T-helper 22 cell (primary cell): ENCODE measurements at places on chromosomes 5 and 9.

GRCh38 chr5:75356719-75357118 lies 19.7 kb downstream of the HMGCR start:
- DNase-seq = no peak

- no peak for DNase-seq
Measured at GRCh38 chr9:134516464-134516863, 125.1 kb upstream of the COL5A1 start.

DNA sequence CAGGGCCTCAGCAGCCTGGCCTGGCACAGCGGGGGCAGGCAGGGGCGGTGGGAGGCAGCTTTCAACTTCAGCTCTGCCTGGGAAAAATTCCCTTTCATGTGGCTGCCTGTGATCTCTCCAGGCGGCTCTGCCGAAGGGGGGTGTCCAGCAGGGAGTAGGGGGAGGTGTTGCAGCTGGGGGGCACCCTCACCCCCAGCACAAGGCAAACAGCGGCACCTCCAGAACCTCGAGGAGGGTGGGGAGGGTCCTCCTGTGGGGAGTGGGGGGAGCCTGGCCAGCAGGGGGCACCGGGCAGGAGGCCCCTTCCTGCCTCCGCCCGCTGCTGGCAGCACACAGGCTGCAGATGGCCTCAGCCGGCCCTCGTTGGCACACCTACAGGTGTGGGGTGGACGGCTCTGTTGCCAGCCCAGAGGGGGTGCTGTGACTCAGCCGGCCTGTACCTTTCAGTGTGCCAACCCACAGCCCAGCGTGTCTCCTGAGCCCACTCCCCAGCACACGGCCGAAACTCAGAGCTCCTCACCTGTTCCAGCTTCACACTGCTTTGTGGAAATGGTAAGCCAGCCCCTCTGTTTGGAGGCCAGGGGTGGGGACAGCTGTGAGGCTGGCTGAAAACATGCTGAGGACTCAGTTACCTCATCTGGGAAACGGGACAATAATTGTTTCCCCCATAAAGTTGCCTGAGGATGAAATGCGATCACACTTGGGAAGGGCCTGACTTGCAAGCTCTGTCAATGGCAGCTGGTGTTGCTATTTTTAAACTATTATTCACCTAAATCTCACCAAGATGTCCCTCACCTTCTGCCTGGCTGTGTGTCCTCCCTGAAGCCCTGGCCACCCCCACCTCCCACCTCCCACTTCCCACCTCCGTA lies 37.0 kb downstream of the CXXC5 start:
- no peak for DNase-seq

DNA sequence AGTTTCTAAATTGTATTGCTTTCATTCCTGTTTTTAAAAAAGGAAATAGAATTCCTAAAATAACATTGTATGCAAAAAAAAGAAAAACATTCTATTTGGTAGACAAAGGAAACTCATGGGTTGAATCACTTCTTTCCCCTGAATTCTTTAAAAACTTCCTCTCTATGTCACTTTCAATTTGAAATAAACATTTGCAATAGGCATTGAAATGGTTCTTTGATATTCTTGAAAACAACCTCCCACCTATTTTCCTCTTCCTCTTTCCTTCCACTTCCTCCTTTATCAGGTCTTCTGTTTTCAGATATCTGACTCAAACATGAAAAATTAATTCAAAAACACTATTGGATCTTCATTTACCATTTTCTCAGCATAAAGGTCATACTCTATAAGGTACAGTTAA lies 442.0 kb upstream of the MEF2C start:
- no peak for DNase-seq

DNA sequence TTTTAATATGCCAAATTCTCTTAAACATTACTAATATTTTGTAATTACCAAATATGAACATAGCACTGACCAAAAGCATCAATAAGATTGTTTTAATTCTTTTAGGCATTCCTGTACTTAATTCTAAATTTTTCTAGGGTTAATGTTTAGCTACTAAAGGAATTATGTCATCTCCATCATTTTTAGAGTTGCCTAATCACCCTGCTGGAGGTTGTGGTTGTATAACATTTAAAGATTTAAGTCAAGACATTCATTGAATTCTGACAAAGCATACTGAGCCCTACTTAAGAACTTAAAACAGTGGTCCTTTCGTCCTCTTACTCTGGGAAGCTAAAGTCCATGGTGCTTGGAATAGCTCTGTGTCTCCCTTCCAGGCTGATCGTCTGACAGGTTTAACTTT lies 28.1 kb upstream of the DAB2 start:
- no peak for DNase-seq

DNA sequence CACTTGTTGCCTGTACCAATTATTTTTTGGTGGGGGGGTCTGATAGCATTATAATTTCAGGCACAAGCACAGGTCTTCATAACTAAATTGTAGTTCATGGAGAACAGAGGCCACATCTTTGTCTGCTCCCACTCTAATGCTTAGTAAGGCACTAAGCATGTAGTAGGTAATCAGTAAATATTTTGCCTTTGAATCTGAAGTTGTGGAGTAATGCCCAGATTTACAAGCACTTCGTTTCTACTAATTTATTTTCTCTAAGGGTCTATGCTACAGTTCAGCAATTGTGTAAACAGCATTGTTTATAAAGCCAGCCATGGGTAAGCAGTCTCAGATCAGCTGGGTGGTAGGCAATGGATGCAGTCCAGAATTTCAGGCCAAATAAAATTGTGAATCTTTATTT lies 78.6 kb downstream of the GRIA1 start:
- DNase-seq = no peak

- DNase-seq = no peak
Measured at GRCh38 chr5:150164211-150164980, 2.2 kb upstream of the CDX1 start.

DNA sequence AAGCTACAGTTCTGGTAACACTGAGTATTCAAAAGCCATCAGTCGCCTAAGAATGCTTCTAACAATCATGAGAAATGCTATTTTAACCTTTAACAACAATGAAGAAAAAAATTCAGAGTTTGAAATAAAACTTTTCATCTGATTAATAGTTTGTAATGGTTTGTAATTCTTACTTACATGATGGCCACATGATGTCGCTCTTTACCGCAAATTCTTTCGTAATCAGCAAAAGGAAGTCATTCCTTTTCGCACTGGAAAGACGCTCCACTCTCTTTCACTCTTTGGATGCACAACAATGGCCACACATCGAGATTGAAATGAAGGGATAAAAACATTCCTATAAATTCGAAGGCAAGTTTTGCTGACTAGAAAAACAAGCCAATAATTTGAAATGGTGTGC lies at the start of gene PCDHA7:
Gene PCDHA7 (plus strand): TSS at position 277 of the 400 bp plus-strand sequence. CDS start 115 bp downstream, at position 392.
- no peak for DNase-seq

- DNase-seq = no peak
Measured at GRCh38 chr9:124137009-124137943, 120.5 kb upstream of the NEK6 start.

DNA sequence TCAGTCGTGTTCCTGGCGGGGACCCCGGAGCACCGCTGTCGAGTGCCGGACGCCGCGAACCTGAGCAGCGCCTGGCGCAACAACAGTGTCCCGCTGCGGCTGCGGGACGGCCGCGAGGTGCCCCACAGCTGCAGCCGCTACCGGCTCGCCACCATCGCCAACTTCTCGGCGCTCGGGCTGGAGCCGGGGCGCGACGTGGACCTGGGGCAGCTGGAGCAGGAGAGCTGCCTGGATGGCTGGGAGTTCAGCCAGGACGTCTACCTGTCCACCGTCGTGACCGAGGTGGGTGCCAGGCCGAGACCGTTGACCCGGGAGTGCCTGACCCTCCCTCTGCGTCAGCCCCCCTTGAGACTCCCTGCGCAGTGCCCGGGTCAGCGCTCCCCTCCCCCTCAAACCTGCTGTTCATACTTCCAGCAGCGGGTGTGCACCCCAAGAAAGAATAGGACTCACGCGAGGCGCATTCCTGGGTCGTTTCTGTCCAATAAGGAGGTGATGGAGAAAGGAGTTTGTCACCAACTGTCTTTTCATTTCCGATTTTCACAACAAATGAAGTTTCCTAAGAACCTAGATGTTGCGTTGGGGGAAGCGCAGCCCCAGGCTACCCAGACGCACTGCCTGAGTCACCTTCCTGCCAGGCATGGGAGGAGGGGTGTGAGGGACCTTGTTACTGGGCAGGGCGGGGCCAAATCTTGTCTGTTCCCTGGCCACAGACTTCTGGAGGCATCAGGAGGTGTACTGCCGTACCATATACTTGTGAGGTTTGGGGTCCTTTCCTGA lies 722 bp downstream of the SLC22A4 start:
- peak; percentile 59 for DNase-seq

- DNase-seq = no peak
Measured at GRCh38 chr9:116468369-116468768, 218.7 kb upstream of the TRIM32 start.

GRCh38 chr5:138351517-138351916 lies 968 bp upstream of the KDM3B start:
- no peak for DNase-seq

- no peak for DNase-seq
Measured at GRCh38 chr5:178069909-178070308, 43.4 kb upstream of the N4BP3 start.

DNA sequence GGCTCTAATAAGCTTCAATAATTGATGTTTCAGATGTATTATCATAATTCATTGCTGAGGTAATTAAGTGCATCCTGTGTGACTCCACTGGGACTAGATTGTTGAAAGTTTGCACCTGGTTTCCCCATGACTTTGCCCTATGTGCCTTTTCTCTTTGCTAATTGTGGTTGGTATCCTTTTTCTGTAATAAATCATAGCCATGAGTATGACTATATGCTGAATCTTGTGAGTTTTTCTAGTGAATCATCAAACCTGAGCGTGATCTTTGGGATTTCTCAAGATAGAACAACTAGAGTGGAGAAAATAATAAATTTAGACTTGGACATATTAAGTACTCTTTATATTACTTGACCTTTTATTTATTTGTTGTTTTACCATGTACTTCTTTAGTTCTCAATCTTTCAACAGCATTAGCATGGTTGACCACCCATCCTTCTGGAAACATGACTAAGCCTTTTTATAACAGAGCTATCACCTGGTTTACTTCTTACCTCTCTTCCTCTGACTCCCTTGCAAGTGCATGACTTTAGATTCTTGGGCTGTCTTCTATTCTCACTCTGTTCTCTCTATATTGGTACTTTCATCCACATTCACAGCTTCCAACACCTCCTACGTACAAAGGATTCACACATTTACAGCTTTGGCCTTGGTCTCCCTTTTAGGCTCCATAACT lies 239.6 kb upstream of the TAS2R1 start:
- DNase-seq = no peak

DNA sequence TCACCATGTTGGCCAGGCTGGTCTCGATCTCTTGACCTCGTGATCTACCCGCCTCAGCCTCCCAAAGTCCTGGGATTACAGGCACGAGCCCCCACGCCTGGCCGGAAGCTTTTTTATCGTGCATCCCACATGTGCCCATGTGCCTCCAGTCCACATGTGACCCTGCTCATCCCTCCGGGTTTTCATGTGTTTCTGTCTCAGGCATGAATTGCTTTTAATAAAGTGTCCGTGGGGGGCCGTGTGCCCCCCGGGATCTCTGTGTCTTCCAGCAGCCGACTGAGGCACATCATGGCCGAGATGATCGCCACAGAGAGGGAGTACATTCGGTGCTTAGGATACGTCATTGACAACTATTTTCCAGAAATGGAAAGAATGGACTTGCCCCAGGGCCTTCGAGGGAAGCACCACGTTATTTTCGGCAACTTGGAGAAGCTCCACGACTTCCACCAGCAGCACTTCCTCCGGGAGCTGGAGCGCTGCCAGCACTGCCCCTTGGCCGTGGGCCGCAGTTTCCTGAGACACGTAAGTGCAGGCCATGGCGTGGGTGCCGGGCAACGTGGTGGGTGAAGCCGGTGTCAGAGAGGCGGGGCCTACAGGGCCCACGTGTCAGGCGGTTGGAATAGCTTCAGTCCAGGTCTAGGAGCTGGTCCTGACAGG lies 22.1 kb upstream of the LRRC14B start:
- DNase-seq = no peak

DNA sequence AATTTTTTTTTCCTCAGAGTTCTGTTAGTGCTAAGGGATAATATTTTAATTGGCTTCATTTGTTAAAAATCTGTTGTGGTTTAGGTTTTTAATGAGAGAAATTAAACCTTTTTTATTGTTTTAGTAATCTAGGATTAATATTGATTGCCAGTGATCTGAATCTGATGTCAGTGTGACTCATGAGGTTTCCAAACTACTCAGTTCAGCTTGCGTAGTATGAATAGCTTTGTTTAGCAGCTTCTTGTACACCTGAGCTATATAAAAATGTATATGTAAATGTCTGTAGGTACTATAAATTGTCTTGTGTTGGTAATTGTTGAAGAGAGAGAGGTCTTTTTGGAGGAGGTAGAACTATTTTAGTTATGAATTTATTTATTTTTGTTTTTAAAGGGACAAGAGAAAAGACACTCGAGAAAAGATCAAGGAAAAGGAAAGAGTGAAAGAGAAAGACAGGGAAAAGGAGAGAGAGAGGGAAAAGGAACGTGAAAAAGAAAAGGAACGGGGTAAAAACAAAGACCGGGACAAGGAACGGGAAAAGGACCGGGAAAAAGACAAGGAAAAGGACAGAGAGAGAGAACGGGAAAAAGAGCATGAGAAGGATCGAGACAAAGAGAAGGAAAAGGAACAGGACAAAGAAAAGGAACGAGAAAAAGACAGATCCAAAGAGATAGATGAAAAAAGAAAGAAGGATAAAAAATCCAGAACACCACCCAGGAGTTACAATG lies 26.3 kb downstream of the SREK1 start:
- no peak for DNase-seq

- no peak for DNase-seq
Measured at GRCh38 chr9:122370303-122370702, 521 bp upstream of the PTGS1 start.

- DNase-seq = no peak
Measured at GRCh38 chr9:137787381-137787780, 90.2 kb upstream of the CACNA1B start.

- DNase-seq = no peak
Measured at GRCh38 chr5:142445266-142445665, 120.4 kb upstream of the SPRY4 start.

DNA sequence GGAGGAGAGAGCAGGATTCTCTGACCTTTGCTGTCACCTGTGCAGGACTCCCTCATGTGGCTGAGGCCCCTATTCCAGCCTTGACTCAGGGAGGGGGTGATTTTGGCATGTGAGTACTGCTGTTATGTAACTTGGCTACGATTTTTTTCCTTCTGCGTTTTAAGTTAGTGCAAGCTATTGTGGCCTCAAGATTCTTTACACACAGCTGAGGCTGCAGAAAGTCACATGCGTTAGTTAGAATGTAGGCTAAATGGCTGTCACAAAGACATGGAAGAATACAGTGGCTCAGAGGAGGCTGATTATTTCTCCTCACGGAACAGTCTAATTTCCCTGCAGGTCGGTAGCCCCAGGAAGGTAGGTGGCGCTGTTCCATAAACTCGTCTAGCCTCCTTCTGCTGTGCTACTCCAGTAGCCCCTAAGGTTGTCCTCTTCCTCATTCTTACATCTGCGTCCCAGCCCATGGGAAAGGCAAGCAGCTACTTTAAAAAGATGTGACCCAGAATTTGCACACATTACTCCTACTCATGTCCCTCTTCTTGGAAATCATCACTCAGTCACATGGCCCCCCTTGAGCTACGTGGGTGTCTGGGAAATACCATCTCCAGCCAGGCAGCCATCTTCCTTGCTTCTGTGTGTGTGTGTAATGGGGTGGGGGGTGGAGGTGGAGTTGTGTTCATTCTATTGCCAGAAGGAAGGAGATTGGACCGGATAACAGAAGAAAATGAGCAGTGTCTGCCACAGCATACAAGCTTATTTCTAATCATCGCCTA lies 486.6 kb downstream of the CCDC171 start:
- no peak for DNase-seq
